ENCODE measurements at places on chromosomes 1 and 21.
A peak's percentile ranks its signal among the peaks of the same experiment; 100 is the strongest.

- DNase-seq, result no peak
Measured at GRCh38 chr1:101388904-101389546, 152.2 kb downstream of the S1PR1 start.

GRCh38 chr21:31267644-31268043 lies 76.4 kb downstream of the TIAM1 start:
- DNase-seq, result no peak

DNA sequence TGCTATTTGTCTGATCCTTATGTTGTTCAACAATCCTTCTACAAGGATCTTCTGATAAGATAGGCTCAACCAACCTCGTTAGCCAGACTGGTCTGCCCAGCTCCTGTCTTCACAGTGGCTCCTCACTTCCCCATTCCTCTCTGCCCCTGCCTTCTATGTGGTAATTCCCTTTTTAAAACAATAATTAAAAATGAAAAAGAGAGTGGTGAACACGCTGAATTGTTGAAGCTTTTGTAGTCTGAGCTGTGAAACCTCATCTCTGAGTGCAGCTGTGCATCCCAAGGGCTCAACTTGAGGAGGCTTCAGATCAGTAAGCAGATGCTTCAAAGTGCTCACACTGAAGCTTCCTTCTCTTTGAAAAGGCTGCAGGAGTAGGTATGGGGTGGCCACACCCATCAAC lies 70.7 kb upstream of the JUN start:
- no peak for DNase-seq

- no peak for DNase-seq
Measured at GRCh38 chr1:197285526-197286205, 17.6 kb downstream of the CRB1 start.

GRCh38 chr1:110085671-110086070 lies 15.2 kb upstream of the ALX3 start:
- DNase-seq, result no peak

- DNase-seq, result no peak
Measured at GRCh38 chr21:43905726-43906455, 40.9 kb downstream of the AGPAT3 start.

DNA sequence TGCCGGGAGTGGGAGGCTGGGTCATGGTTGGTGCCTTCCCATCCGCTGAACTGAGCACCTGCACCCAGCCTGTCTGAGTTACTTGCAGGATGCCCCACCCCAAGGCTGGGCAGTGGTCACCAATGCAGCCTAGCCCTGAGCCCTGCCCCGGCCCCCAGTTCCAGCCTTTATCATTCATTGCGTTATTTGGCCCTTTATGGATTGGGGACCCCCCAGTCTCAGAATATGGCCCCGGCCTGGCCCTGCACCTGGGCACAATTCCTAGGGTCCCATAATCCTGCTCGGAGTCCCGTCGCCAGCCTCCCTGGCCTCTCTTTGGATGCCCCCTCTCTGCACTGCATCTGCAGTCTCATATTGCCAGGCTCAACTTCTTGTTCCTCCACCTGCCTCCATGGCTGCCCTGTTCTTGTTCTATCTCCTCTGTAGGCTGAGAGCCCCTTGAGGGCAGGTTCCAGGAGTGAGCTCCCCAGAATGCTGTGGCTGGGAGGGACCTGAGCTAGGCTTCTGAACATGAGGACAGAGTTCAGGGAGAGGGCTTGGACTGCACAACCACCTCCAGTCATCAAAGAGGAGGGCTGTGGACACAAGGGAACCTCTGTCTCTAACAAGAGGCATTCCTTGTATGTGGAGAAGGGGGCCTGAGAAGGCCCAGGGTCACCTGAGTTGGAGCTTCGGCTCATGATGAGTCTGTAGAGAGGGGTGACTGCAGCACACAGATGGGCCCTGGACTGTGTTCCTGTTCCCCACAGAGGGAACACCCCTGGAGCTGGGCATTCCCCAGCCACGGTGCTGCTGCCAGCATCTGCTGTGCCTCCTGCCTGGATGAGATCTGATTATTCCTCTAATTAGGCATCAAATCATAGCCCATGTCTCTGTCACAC lies 1.1 kb upstream of the KNCN start:
- no peak for DNase-seq

- no peak for DNase-seq
Measured at GRCh38 chr1:113291777-113292602, 98.3 kb upstream of the MAGI3 start.

DNA sequence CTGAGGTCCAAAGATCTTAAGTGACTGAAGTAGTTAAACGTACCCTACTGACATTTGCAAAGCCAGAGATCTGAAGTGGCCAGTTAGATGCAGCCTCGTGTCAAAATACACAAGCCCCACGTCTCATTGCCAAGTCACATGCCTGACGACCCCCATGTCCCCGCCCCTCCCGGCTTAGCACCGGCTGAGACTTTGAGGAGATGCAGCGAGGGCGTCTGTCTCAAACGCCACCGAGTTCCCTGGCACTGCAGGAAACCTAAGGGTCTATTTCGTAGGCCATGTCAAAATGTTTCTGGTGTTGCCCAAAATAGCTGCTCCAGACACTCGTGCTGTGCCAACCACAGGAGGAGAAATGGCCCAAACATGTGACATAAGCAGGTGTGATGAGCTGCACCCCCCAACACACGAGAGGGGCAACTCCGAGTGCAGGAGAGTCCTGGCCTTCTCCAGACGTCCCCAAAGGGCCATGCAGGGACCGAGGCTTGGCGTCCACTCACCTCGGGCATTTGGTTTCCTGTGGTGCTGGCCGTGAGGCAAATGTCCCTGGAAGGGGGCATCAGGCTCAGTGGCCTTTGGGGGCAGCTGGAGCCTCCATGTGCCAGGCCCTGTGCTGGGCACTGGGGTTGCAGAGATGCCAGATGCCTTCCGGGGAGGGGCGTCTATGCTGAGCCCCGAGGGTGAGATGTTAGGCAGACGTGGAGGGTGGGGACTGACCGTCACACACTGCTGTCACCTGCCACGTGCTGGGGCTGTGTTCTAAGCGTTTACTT lies 67.0 kb downstream of the MATN1 start:
- no peak for DNase-seq

GRCh38 chr1:116404699-116405098 lies 31.7 kb downstream of the ATP1A1 start:
- no peak for DNase-seq

- DNase-seq, result peak; percentile 26
Measured at GRCh38 chr1:59020151-59020997, 236.5 kb upstream of the JUN start.

- DNase-seq, result no peak
Measured at GRCh38 chr1:61244114-61244513, 161.8 kb downstream of the NFIA start.

GRCh38 chr1:199959033-199959774 lies 68.3 kb upstream of the NR5A2 start:
- no peak for DNase-seq

DNA sequence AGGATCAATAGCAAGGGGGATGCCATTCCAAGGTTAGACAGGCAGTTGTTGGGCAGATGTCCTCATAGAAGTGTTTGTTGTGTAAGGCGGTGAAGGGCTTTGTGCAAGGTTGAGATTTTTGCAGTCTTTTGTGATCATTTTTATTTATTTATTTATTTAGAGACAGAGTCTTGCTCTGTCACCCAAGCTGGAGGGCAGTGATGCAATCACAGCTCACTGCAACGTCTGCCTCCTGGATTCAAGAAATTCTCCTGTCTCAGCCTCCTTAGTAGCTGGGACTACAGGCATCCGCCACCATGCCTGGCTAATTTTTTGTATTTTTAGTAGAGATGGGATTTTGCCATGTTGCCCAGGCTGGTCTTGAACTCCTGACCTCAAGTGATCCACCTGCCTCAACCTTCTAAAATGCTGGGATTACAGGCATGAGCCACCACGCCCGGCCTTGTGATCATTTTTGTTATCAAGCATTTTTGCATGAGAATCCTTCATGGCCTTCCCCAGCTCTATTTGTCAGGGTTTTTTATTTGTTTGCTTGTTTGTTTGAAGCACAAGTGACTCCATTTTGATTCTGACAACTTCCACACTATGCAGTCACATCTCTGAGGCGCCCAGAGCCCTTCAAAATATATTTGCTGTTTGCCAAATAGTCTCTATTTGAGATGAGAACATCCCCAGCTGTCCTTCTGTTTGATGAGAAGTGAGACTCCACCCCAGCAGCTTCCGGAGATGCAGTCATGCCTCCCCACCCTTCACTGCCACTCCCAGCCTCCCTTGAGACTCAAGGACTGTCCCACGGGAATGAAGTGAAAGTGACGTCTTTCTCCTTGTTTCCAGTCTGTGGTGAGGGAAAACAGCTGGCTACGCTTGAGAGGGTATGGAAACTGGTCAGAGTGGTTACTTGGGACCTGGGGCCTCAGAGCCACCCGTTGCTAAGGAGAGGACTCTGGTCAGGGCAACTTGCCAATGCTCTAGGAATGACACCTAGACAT lies 38.0 kb downstream of the TMEM50B start:
- no peak for DNase-seq

GRCh38 chr21:32558106-32558505 lies 27.2 kb downstream of the TCP10L start:
- DNase-seq, result no peak

DNA sequence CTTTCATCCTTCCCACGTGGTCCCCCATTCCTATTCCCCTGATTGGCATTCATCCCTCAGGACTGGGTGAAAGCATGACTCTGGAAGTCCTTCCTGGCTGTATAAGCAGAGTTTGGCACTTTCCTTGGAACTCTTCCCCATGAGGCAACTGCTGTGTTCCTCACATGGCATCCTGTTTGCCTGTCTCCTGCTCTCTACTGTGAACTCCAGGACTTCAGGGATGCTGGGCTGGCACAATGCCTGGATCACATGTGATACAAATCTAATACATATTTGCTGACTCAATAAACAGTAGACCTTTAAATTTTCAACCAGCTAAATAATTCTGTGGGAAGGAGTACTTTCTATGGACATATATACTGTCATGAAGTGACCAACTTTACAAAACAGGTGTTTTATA lies 46.8 kb upstream of the EDEM3 start:
- no peak for DNase-seq

GRCh38 chr1:112093372-112093694 lies 103.9 kb upstream of the KCND3 start:
- no peak for DNase-seq

DNA sequence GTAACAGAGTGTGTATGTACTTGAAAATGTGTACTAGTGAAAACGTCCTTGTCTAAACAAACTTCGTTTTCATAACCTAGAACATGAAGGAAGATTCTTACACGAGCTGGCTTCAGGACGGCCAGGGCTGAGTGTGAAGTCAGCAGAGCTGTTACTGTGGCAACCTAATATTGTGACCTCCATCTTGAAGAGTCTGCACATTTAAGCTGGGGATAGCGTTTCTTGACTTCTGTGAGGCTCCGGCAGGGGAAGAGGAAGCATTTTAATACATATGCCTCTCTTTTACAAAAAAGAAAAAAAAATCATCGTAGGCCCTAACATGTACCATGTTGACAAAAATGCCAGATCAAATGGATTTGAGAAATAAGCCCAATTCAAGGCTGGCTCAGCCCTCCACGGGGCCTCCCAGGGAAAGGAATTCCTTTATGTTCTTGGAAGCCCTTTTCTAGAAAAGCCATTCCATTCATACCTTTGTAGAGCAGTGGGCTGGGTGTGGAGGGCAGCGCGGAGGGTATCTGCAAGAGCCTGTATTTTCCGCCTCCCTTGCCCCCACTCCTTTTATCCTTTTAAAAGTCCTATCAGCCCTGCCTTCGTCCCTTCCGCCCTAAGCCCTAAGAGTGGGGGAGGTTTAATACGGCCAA lies 51.1 kb downstream of the SIM2 start:
- no peak for DNase-seq

- no peak for DNase-seq
Measured at GRCh38 chr1:78408810-78409209, 82.0 kb upstream of the PTGFR start.

GRCh38 chr1:212685429-212685828 lies 14.2 kb downstream of the BATF3 start:
- no peak for DNase-seq

DNA sequence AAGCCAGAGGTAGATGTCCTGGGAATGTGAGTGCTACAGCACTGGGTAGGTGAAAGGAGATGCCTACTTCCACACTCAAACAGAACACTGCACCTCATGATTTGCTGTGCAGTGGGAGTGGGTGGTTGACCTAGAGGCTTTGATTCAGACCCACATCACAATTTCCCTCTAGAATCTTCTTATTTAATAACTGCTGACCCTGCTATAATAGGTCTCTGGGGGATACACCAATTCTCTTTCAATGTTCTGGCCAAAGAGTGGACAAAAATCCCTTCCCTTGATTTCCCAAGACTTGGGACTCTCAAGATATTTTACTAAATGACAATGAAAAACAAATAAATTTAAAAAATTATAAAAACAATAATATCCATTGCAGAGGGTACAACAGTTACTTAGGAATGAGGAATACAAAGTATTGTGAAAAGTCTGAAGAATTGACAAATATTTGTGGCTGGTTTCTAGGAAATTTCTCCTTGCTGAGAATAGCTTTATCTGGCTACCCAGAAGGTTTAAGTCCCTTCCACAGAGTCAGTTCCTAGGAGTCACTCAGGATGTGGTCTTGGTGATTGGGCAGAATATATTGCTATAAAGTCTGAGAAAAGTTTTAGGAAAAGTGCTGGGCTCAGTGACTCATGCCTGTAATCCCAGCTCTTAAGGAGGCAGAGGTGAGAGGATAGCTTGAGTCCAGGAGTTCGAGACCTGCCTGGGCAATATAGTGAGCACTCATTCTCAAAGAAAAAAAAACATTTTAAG lies 2.4 kb upstream of the FCGR2A start:
- DNase-seq, result no peak

DNA sequence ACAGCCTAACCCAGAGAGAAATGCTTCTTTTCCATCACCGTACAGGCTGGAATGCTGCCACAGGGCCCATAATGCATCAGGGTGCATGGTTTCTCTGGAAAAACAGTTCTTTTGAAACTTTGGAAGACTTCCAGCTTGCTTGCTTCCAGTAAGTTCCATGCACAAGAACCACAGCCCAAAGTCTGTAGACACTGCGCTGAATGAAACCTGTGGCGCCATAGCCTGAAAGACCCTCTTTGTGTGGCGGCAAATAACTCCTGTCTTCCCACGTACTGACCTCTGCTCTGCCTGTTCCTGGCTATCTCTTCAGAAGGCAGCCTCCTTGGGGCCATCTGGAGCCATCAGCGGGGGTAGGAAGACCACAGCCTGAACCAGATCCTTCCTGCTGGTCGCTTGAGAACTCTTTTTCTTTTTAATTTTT lies 15.1 kb downstream of the MIIP start:
- no peak for DNase-seq

GRCh38 chr1:20586953-20587660 lies 1.8 kb upstream of the CDA start:
- DNase-seq, result no peak

DNA sequence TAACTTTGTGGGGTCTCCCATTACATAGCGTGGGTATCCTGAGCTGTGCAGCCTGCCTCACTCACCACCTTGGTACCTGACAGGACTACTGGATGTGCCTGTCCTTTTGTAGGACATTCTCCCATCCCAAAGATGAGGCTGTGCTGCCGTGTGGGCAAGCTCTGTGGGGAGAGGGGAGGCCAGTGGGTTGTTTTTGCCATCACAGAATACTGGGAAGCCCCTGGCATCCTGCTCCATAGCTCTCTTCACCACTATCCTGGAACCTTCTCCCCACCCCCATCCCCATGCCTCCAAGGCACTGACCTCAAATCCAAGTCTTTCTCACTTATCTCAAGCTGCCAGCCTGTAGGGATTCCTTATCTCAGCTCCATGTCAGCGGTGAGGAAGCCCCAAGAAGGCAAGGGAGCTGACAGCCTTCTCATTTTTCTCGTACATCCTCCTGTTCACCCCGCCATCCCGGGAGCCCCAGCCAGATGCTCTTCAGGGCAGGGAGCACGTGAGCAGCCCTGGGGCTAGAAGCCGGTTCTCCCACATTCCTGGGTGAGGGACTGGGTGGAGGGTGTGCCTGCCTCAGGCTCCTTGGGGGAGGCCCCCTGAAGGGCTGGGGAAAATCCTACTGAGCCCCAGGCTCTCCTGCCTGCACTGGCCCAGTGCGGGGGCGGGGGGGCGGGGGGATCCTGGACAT lies 2.4 kb upstream of the ELF3 start:
- no peak for DNase-seq
